ENCODE measurements at places on chromosomes 6 and 20.

DNA sequence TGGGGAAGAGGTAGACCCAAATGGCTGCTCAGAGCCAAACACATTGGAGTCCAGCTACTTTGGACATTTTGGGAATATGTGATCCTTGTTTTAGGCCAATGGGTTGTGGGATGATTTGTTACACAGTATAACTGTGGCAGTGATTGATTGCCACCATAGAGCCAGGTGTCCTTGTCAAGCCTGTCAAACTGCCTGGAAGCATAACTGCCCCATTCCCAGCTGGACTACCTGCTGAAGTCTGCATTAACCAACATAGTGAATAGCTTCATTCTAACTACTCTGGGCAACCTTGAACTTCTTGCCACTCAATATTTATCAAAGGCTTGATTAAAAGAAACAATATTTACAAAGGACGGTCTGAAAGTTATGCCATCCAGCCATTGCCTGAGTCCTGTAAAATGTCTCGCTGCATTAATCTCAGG is 164.7 kb downstream of the LINC00237 start:
- no peak for DNase-seq

GRCh38 chr6:49499623-49500022 is at the start of gene GLYATL3:
TSS of gene GLYATL3 (plus strand) at chr6:49499923. CDS start at chr6:49511991, 12,068 bp downstream.
- no peak for DNase-seq

DNA sequence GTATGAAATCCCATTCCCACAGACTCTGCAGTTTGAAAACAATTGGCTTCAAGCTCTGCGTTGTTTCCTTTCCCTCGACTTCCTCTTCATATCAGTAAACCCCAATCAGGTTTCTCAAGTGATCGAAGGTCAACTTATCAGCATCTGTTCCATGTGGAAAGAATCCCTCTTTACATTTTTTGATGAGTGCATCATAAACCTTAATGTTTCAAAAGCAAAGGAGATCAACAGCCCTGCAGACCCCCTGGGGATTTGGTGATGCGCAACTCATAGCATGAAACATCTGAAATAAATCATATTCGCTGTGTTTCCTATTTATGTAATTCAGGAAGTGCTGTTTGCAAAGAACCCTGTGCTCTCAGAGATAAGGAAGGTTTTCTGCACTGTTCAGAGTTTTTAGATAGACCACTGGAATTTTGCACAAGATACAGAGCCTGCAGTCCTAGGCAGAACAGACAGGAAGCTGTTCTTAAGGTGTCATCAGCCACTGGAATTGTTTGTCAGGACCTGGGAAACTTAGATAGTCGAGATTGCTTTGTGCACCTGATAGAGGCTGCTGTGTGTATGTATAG is 216.0 kb downstream of the HIVEP2 start:
- no peak for DNase-seq

DNA sequence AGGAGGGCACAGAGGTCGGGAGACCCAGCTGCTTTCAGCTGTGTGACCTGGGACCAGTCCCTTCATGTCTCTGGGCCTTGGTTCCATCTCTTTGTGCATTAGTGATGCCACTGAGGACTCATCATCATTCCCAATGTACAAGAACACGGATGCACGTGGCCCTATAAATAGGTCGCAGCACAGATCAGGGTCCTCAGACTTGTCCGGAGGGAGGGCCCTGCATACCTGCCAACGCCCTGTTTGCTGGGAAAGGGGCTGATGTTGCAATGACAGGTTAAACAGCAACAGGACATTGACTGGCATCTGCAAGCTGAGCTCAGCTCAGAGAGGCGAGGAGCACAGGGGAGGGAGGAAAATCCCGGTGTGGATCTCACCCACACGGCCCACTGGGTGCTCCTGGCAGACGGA is 21.8 kb downstream of the TGM2 start:
- no peak for DNase-seq

- DNase-seq: no peak
These were observed 24.7 kb downstream of the TTLL9 start for GRCh38 chr20:31894980-31895675.

DNA sequence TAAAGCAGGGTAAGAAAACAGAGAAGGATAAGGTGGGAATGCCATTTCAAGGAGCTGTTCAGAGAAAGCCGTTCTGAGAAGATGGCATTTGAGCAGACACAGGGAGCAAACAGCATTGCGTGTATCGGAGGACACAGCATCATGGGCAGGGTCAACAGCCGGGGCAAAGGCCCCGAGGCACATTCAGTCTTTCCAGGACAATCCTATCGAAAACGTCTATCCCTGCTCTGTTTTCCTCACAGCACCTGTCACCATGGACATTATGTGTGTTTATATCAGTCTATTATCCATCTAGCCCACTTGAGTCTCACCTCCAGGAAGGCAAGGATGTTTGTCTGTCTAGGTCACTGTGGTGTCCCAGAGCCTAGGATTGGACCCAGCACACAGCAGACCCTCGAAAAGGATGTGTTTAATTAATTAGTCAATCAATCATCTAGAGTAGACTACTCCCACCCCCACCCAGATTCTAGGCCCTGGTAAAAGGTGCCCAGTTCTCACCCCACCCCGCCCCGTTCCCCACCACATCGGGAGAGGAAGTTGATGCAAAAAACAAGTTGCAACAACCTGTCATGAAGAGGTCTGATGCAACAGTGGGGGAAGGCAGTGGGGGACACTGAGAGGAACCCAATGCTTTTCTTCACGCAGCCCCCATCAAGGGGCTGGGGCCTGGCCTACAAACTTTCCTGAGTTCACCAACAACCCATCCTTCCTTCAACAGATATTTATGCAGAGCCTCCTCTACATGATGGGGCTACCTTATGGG is 66.6 kb downstream of the PREX1 start:
- no peak for DNase-seq

DNA sequence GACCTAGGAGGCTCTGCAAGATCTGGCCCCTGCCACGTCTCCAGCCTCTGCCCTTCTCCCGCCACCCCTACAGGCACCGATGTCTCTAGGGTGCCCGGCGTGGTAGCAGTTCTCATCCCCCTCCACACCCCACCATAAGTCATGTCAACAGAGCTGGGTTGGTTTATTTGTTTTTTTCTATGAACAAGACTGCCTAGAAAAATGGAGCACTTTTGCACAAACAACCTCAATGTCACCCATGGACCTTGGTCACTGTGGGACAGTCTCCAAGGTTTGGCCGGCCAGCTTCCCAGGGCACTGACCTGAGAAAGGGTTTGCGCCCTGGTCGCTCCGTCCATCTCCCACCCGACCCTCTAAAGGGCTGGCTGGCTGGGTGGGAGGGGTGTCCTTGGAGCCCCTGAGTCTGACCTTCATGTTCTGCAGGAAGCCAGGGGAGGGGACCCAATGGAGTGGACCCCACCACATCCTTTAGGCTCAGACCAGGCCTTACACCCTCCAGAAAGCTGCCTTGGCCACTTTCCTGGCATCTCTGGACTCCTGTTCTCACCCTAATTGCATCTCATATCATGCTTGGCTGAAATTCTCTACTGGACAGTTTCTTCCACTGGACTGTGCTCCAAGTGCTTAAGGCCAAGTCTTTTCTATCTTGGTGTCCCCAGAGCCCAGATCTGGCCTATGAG is 104.8 kb upstream of the PTPN1 start:
- DNase-seq: no peak

GRCh38 chr6:45538641-45539547 is 161.2 kb upstream of the SUPT3H start:
- no peak for DNase-seq

DNA sequence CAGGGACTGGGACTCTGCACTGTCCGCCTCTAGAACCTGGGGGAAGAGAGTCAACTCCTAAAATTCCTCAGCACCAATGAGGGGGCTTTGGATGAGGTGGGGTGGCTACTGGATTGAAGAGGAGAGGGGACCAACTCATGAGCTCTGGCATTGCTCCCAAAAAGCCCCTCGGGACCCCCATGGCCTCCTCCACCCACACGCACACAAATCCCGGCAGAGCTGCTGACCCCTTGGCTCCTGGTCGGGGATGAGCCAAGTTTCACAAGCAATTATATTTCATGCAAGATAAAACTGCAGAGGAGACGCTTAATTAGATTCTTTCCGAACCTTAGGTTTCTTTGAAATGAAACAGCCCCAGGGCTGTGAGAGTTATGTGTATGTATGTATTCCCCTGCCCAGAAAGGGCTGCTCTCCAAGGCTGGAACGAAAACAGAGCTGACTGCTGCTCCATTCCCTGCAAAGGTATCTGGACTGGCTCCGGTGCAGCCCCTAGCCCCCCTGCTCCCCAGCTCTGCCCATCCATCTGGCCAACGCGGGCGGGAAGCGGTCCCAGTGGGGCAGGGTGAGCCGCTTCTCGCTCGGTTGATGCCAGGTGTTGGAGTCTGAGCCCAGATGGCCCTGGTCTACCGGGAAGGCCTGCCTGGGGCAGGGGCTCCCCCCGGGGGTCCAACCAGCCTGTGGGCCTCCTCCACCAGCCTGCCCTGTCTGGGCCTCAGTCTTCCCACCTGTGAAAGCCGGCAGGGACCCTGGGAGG is 46.8 kb upstream of the STX16 start:
- DNase-seq: no peak

Data from NCI-H510A (cell line).